ENCODE measurements at places on chromosomes 4 and X. TPM values are rescaled to one million over a fixed set of nuclear protein-coding genes. Genes with fewer than 3 reads are reported as not detected.
A peak's percentile ranks its signal among the peaks of the same experiment; 100 is the strongest.

DNA sequence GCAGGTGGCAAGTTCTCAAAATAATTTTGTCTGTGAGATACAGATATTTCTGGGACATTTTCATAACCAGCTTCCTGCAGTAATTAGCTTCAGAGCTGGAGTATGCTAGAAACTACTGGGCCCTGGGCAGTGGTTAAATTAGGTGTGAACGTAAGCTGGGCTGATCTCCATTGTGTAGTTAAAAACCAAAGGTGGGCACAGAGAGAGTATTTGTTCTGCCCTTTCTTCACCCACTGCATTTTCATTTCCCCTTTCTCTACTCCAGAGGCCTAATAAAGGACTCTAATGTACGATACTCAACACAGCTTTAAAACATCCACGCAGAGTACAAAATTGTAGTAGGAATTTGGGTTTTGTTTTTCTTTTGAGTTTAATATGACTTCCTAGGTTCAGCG is 252.7 kb downstream of the SPRY1 start:
- no peak for DNase-seq

DNA sequence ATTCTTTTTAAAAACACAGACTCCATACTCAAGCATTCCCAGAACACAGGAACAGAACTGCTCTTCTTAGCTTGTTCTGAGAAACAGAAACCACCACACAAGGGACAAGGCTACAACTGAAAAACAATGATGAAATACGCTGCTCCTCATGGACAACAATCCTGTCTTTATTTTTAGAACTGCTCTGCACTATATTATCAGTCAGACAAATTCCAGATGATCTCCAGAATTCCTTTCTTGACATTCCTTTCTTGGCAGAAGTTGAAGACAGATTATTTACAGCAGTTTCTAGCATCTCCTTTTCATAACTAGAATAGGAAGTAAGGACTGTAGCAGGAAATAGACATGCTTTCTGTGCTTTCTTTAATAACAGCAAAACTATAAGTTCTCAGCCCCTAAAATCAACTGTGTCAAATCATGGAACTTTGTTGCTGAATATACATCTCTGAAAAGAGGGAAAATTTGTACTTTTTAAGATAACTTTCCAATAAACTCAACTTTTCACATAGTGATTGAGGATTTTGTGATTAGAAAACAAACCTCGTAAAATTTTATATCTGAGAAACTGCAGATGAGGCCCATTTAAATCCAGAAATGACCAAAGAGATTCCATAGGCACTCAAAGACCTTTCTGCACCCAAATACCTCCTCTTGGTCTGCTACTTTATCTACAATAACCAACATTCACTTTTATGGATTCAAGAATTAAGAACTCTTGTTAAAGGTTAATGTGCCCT is 35.9 kb downstream of the ANTXR2 start:
- DNase-seq: no peak

DNA sequence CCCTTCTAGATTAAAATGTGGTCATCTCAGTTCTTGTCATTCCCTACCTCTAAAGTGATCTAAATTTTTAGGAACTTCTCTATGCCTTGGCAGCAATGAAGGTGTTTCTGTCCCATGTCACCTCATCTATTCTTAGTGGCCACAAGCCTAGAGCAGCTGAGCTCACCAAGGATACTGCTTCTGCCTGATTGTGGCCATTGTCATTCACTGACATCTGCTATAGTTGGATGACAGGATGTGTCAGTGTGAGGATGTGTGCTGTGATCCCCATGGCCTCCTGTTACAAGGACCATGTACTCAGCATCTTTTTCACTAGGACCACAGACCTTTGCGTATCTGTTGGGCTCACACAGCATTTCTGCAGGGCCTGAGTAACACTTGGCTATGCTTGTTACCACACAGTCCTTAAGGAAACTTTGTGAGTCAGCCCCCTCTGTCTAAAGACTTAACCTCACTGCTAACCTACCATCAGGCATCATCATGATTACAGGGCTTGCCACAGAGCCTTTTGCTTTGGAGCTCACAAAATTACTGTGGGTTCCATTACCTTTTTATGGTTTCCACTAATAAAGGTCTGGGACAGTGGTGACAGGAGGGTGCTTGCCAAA is 421.0 kb downstream of the ADAM29 start:
- no peak for DNase-seq

- no peak for DNase-seq
Measured at GRCh38 chrX:143298663-143299241, 218.5 kb downstream of the SPANXN3 start.

DNA sequence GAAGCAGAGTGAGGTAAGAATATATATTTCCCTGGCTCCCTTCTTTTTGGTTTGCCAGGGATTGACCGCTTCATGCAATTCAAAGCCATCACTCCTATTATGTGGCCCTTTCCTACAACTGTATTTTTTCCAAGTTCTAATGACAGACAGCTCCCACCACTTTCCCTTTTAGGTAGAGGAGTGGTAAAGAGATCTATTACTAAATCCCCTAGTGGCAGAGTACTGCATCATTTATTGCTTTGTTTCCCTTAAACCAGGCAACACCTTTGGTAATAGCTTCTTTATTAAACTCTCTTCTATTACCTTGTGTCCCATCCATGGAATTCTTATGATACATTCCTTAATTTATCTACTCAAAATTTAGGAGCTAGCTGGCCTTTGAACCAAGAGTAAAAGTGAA is 90.7 kb downstream of the CNOT6L start:
- no peak for DNase-seq

- DNase-seq: no peak
Measured at GRCh38 chrX:13700380-13700779, 11.5 kb downstream of the RAB9A start.

DNA sequence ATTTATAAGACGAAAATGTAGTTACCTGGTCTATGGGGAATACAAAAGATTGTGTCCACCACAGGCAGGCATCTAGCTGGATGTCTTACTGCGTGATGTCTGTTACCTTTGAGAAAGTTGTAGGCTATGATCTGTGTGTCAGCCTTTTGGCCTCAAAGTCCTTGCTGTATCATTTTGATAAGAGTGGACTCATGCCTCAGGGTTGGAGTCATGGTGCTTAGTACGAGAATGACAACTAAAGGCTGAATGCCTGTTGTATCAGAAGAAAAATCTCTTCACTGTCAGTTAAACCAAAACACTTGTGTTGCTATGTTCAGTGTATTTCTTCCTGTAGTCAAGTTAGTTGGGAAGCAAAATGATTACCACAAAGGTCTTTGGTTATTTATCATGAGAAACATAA is 226.2 kb downstream of the ARHGAP10 start:
- no peak for DNase-seq

- DNase-seq: no peak
Measured at GRCh38 chr4:53306729-53307128, 59.1 kb downstream of the SCFD2 start.

DNA sequence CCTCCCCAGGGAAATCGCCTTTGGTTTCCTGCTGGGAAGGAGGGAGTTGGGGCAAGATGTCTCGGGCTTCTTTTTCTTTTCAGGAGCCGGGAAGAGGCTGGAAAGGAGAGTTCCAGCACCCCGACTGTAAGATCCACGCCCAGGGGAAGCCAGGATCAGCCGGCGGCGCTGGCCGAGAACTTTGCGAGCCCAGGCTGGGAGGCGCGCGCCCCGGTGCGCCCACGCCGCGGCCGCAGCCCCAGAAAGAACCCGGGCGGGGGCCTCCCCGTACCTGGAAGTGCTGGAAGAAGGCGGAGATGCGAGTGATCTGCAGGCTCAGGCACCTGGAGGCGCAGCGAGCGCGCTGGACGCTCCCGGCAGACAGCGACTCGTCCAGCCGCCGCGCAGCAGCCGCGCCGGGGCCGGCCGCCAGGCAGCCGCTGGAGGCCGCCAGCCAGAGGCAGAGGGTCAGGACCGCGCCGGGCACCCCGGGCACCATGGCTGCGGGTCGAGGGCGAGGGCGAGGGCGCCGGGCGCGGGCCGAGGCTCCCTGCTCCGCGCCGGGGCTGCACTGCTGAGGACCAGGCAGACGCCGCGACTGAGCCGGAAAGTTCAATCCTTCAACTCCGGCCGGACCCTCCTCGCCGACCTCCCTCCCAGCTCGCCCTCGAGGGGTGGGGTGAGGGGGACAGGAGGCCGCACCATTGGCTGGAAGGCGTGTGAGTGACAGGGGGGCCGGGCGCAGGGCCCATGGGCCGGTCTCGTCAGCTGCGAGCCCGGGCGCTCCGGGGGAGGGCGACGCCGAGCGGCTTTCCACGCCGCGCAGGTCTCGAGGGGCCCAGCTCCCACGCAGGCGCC is at the start of gene ANOS1:
ANOS1 (minus strand) TSS at position 579 of the 837 bp plus-strand sequence; CDS start at position 478, 101 bp downstream.
- peak; percentile 8 for DNase-seq

- DNase-seq: no peak
Measured at GRCh38 chr4:186644311-186644638, 79.4 kb downstream of the FAT1 start.

DNA sequence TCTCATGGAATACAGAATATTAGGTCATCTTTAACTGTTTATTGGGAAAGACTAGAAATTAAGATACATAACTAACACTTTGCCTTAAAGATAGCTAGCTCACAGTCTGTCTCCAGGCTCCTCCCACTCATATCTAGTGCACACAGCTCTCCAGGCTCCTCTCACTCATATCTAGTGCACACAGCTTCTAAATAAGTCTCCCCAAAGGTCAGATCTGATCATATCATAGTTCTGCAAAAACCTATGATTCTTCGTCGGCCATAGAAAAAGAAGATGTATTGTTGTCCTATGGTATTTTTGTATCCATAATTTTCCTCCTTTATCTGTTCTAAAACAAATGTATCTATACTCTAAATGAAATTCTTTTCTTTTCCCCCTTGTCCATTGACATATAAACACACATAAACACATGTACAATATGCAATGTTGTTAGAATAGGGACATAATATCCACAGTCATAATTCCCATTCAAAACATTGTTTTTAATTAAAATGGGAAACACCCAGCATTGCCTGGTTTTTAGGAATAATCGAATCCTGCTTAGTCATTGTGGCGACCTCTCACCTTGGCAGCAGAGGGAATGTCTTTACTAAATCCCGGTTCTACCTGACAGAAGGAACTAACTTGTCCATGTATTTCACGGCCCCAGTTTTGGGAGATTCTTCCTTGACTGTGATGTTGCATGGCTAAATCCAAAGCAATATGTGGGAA is 1282.0 kb downstream of the PCDH7 start:
- no peak for DNase-seq

- no peak for DNase-seq
Measured at GRCh38 chr4:61545902-61546480, 345.9 kb downstream of the ADGRL3 start.

- DNase-seq: no peak
Measured at GRCh38 chr4:4323705-4324534, 33.9 kb downstream of the ZBTB49 start.

DNA sequence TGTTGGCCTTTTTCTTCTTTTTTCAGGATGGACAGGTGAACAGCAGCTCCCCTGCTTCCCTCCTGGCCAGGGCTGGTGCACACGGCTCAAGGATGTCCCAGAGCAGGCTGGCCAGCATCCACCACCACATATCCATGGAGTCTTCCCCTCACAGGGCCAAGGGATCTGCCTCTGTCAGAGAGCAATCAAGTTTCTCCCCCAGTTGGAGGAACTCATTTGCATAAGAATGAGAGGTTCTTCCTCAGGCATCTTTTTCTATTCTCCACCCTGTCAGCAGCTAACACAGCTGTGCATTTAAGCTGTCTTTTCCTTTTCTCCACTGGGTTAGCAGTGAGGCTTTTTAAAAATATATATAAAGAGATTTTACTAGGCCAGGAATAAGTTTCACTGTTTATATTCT is 143.8 kb downstream of the ANAPC10 start:
- DNase-seq: no peak

- no peak for DNase-seq
Measured at GRCh38 chr4:112288455-112288854, 2.8 kb upstream of the TIFA start.

DNA sequence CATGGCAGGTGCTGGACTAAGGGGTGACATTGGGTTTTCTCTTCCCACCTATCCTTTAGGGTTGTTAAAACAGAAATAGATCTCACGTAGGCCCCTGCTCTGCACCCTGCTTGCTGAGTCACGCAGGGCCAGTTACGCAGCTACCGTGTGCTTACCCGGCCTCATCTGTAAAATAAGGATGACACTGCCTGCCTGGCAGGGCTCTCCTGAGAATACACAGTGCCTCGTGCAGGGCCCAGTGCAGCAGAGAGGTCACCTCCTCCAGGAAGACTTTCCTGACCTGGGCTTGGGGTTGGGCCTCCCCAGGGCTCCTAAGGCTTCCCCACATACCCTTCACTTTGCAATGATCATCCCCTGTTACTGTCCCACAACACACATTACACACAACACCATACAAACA is 33.6 kb upstream of the JAKMIP1 start:
- no peak for DNase-seq

GRCh38 chrX:118745570-118745969 is 18.2 kb downstream of the IL13RA1 start:
- no peak for DNase-seq

GRCh38 chr4:84870398-84871163 is 95.9 kb downstream of the WDFY3 start:
- no peak for DNase-seq

GRCh38 chr4:61312526-61312925 is 112.4 kb downstream of the ADGRL3 start:
- no peak for DNase-seq

DNA sequence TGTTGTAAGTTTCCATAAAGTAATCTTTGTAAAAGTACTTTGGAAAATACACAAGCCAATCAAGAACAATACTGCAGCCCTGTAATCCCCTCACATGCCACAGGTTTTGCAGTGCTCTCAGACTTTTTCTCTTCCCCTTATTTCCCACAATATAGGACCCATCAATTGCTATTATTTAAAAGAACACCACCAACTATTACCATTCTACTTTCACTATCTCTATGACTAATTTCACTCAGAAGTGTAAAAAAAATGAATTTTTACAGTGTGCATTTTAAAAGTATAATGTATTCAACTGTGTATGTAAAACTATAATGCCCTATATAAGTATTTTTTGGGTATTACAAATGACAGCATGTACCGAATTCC is 1.7 kb downstream of the ATP8A1 start:
- DNase-seq: no peak

DNA sequence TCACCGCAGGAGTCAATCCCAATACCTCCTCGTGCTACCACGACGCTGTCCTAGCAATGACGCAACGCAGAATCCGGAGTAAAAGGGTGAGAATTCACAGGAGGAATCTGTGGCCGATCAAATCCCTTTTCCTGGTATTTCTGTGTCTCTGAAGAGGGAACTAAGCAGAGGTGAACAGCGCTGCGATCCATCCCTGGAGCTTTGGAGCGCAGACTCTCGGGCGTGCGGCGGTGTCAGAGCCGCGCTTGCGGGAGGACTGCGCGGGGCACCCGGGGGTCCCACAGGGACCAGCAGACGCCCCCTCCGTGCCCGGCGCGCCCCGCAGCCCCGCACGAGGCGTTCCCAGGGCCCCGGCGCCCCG is 17.2 kb upstream of the ZNF718 start:
- DNase-seq: no peak

The NAP1L3 gene
- total RNA-seq: 1.4 TPM

The MAGEB2 gene
- not detected for total RNA-seq

The SOWAHD gene
- 2.7 TPM for total RNA-seq

The MXRA5 gene
- total RNA-seq: 4.7 TPM

The RGS12 gene
- 16.4 TPM for total RNA-seq

The OPRPN gene
- total RNA-seq: not detected

The SAT1 gene
- total RNA-seq: 574 TPM

The RBMXL3 gene
- total RNA-seq: not detected

The GC gene
- not detected for total RNA-seq

All from mucosa of descending colon (tissue), 3 donors.